ENCODE measurements at places on chromosomes 2 and 18. TPM values are rescaled to one million over a fixed set of nuclear protein-coding genes. Genes with fewer than 3 reads are reported as not detected.

GRCh38 chr18:78303519-78304191 lies 676.0 kb upstream of the SALL3 start:
- no peaks in the 10 kb centered on the region for H3K4me1 ChIP-seq
- H3K27ac ChIP-seq, result no peak overlapping the region
- no peaks in the 10 kb centered on the region for H3K27me3 ChIP-seq
- H3K4me3 ChIP-seq, result no peak overlapping the region
- DNase-seq, result no peak

Gene TBR1
- total RNA-seq, result not detected

DNA sequence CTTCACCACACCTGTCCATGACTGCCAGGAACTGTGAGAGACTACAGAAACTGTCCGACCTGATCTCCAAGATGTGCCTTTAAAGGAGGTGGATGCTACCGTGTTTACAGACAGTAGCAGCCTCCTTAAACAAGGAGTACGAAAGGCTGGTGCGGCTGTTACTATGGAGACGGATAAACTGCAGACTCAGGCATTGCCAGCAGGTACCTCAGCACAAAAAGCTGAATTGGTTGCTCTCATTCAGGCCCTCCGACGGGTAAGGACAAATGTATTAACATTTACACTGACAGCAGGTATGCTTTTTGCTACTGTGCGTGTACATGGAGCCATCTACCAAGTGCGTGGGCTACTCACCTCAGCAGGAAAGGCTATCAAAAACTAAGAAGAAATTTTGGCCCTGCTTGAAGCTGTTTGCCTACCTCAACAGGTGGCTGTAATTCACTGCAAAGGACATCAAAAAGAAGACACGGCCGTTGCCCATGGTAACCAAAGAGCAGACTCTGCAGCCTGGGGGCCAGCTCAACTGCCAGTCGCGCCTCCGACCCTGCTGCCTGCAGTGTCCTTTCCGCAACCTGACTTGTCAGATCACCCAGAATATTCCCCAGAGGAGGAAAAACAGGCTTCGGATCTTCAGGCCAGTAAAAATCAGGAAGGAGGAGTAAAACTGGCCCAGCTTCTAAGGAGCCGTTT lies 30.9 kb downstream of the SKA1 start:
- H3K4me3 ChIP-seq, result no peak overlapping the region
- no peaks in the 10 kb centered on the region for H3K27me3 ChIP-seq
- peaks cover 39% of the 10 kb centered on the region for H3K4me1 ChIP-seq
- no peaks in the 10 kb centered on the region for H3K36me3 ChIP-seq

DNA sequence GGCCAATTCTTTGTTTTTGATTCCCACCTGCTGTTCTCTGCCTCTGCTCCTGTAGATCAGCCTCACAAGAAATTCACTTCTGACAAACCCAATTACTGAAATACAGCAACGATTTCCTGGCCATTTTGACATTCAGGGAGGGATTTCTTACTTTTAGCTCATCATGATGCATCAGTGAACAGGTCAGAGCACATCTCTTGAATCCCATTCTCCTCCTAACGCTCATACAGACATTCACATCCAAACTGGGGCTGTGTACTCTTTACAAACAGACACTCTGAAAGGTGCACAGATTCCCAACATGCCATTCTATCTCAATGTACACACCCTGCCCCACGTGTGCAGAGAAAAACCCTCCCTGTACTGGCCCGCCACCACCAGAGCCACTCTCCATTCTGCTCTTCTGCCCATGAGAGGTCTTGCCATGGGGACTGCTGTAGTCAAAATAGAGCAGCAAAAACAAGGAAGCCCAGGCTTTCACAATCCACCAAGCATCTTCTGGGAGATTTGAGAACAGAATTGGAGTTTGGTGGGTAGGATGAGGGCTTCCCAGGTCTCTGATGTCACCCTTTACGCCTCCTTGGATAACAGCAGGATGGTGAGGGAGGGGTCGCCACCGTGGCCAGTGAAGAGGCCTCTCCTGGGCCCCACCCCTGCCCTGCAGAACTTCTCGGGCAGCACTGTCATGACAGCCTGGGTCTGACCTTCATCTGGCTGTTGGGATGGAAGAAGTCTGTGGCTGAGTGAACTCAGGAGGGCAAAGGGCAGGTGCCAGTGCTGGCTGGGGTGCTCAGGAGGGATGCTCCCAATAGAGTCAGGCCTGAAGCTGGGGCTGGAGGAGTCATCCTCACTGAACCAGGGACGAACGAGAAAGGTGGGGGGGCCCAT lies 41.9 kb upstream of the ZFP36L2 start:
- no peak overlapping the region for H3K27ac ChIP-seq
- no peaks in the 10 kb centered on the region for H3K4me1 ChIP-seq
- no peaks in the 10 kb centered on the region for H3K36me3 ChIP-seq
- no peak for DNase-seq
- no peaks in the 10 kb centered on the region for H3K27me3 ChIP-seq
- no peak overlapping the region for H3K4me3 ChIP-seq

DNA sequence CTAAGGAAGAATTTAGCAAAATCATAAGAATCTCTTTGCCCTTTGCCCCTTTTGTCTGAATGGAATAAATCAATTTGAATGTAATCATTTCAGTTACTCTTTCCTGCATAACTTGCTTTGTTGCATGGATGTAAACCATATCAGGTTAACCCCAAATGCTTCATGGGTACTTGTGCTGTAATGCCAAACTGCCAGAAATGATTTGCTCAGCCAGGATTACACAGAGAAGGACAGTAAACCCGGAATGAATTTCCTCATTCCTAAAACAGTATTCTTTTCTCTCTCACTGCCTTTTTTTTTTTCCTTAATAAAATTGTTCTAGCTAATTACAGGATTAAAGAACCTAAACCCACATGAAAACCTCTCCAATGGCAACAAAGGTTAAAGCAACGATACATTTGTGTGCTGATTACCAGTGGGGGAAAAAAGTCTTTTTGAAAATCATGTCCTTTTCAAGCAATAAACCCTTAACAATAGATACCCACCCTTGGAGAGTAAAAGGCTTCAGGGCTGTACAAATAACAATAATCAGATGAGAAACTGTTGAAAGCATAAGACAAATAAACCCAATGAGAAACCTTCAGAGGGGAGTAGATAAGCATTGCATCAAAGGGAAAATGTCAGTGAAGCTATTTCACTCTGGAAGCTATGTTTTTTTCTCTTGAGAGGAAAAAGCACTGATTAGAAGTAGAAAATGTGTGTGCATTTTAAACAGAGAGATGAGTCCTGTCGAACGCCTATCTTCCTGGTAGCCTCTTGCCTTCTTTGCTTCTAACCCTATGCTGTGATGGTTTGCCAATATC lies 275.3 kb downstream of the CDH2 start:
- no peak overlapping the region for H3K27ac ChIP-seq
- H3K36me3 ChIP-seq, result no peaks in the 10 kb centered on the region
- no peaks in the 10 kb centered on the region for H3K4me1 ChIP-seq

Gene DNMT3A
- total RNA-seq, result 27.4 TPM

- H3K27me3 ChIP-seq, result no peaks in the 10 kb centered on the region
- H3K4me3 ChIP-seq, result no peak overlapping the region
- H3K36me3 ChIP-seq, result no peaks in the 10 kb centered on the region
- DNase-seq, result peak; percentile 53
- H3K27ac ChIP-seq, result no peak overlapping the region
- H3K4me1 ChIP-seq, result no peaks in the 10 kb centered on the region
These were observed 48.1 kb downstream of the TMEM185B start for GRCh38 chr2:120174963-120175581.

DNA sequence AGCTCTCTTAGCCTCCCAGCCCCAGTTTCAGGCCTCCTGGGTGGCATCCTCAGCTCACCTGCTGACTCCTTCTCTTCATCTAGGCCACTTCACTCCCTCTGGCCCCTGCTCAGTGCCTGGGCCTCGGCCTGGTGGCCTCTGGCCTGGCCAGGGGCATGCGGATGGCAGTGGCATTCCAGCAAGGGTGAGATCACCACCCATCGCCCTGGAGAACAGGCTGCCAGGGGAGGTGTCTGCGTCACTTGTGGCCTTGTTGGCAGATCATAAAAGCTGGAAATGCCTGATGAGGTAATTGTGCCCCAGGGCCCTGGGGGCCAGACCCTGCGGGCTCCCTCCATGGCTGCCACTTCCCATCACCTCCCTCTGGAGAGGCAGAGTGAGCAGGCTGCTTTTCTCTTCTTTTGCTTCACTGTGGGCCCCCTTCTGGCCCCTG lies 72.5 kb upstream of the SMAD2 start:
- peak; percentile 70 for DNase-seq
- H3K27me3 ChIP-seq, result no peaks in the 10 kb centered on the region
- H3K4me1 ChIP-seq, result peaks cover 22% of the 10 kb centered on the region
- no peak overlapping the region for H3K4me3 ChIP-seq

GRCh38 chr2:109189751-109190150 lies 60.7 kb downstream of the SH3RF3 start:
- H3K4me3 ChIP-seq, result no peak overlapping the region
- peaks cover 15% of the 10 kb centered on the region for H3K4me1 ChIP-seq
- no peaks in the 10 kb centered on the region for H3K27me3 ChIP-seq
- no peak for DNase-seq
- H3K36me3 ChIP-seq, result no peaks in the 10 kb centered on the region

GRCh38 chr2:172817411-172817810 lies 81.8 kb downstream of the RAPGEF4 start:
- no peak overlapping the region for H3K27ac ChIP-seq
- DNase-seq, result no peak
- H3K4me3 ChIP-seq, result no peak overlapping the region
- H3K27me3 ChIP-seq, result no peaks in the 10 kb centered on the region
- H3K36me3 ChIP-seq, result no peaks in the 10 kb centered on the region

Gene C2orf78
- not detected for total RNA-seq

- no peak overlapping the region for H3K27ac ChIP-seq
- H3K36me3 ChIP-seq, result peaks cover 29% of the 10 kb centered on the region
- no peaks in the 10 kb centered on the region for H3K4me1 ChIP-seq
- no peak overlapping the region for H3K4me3 ChIP-seq
- DNase-seq, result no peak
- no peaks in the 10 kb centered on the region for H3K27me3 ChIP-seq
These were observed 114.0 kb downstream of the NOL10 start for GRCh38 chr2:10575609-10576280.

DNA sequence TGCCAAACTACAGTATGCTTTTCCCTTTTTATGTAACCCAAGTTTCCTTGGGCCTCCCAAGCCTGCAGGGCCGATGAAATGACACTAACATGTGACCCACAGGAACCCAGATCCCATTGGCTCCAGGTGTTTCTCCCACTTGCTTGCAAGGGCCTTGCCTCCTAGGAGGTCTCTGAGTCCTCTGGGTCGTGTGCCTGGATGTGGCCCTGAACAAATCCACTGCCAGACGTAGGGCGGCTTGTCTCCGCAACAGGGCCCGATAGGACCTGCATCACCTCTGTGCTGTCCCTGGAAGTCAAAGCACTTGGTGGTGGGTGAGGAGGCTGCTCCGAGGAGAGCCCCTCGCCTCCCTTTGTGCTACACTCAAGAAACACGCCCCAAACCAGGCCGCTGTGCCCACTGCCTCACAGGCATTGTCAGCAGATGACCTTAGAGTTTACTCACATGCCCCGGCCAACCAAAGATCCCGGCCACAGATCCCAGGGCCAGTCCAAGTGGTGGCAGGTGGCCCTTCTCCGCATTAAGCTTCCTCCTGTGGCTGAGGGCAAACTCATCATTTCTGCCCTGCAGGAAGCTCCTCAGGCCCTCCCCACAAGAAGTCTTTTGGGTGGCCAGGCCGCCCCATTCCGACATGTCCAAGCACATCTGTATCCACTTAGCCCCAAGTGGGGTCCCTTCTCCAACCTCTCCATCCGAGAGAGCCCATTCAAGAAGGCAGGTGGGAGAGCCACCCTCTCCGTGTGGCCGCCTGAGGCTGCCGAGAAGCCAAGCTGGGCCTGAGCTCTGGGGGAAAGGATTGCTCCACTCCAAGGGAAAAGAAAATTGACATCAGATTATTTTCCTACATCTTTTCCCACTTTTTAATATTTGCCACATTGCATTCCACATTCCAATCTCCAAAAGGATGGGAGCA lies 76.7 kb downstream of the GFPT1 start:
- H3K4me1 ChIP-seq, result peaks cover 37% of the 10 kb centered on the region
- H3K27ac ChIP-seq, result peak overlapping the region; percentile 58
- no peaks in the 10 kb centered on the region for H3K36me3 ChIP-seq

DNA sequence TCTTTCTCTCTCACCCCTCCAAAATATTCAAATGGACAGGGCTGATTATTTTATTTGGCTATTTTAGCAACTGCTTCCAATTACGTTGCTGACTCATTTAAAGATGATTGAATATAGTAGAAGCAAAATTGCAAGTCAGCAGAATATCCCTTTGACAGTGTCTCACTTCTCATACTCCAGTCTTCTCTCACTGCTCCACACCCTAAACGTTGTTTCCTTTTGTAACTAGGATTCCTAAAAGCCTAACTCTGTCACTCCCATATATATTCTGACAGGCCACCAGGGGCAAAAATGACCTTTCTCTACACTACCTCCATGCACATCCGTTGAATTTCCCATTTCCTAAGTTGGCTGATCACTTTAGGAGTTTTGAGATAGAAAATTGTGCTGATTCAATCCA lies 351.1 kb downstream of the RND3 start:
- DNase-seq, result no peak
- no peak overlapping the region for H3K4me3 ChIP-seq
- no peaks in the 10 kb centered on the region for H3K27me3 ChIP-seq
- H3K27ac ChIP-seq, result no peak overlapping the region
- H3K4me1 ChIP-seq, result peaks cover 24% of the 10 kb centered on the region
- no peaks in the 10 kb centered on the region for H3K36me3 ChIP-seq

GRCh38 chr2:172109988-172110811 lies 7.5 kb upstream of the DLX2 start:
- no peak overlapping the region for H3K27ac ChIP-seq
- DNase-seq, result no peak
- peaks cover 17% of the 10 kb centered on the region for H3K4me1 ChIP-seq
- H3K4me3 ChIP-seq, result no peak overlapping the region

Gene CFAP221
- 21.5 TPM for total RNA-seq

- H3K4me1 ChIP-seq, result peaks cover 6% of the 10 kb centered on the region
- H3K27ac ChIP-seq, result no peak overlapping the region
- H3K4me3 ChIP-seq, result no peak overlapping the region
- H3K27me3 ChIP-seq, result no peaks in the 10 kb centered on the region
- H3K36me3 ChIP-seq, result no peaks in the 10 kb centered on the region
- peak; percentile 76 for DNase-seq
These were observed 56.0 kb downstream of the HDAC4 start for GRCh38 chr2:239344857-239345216.

Gene PRLH
- not detected for total RNA-seq

DNA sequence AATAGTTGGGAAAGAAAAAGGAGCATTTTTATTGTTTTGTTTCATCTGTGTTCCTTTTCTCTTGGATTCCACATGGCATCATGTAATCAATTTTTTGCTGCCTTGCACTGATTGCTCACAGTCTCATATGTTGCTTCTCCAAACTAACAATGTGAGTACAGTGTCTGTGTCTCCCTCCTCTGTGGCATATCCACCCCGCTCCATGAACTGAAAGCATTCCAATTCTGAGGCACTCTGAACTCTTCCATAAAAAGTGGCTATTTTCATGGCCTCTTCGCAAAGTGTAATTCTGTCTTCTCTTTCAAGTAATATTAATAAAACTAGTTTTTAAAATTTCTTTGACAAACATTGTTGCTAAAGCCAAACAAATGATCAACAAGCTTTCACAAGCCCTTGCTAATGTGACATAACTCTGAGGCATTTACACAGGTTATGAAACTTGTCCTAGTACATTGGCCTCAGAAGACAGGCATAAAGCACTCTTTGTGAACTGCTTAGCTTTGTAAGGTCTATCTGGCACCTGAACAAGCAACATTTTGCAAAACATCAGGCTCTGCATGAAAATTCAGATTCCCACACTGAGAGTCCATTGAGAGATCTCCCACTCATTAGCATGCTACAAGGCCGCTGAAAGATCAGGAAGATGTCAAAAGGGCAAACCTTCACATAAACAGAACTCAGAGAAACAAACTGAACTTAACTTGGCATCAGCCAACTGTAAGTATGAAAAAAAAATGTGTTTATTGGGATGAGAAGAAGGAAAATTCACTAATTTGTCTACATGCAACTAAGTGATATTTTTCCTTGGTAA lies 33.0 kb downstream of the GPR75 start:
- no peak for DNase-seq
- no peak overlapping the region for H3K4me3 ChIP-seq
- peak overlapping the region; percentile 25 for H3K27ac ChIP-seq
- H3K27me3 ChIP-seq, result no peaks in the 10 kb centered on the region

Data from body of pancreas (tissue), 4 donors.